ENCODE measurements at places on chromosomes 3 and 15.

GRCh38 chr3:71690341-71690841 lies 34.8 kb downstream of the EIF4E3 start:
- no peak for DNase-seq

DNA sequence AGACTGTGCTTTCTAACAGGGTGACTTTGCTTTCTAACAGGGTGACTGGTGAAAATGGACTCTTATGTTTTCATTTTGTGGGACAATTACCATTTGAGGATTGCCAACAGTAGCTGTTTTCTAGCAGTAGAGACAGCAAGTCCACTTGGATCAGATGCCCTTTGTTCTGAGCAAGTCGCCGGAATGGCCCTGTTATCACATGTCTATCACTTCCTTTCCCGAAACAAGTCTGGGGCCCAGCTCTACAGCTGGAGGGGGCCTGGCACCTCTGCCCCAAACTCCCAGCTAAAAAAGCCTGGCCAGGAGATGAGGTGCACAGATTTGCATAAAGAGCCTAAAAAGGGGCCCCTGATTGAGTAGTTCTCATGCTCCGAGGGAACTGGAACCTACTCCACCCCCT lies 44.6 kb downstream of the THBS1 start:
- no peak for DNase-seq

GRCh38 chr3:51275111-51275805 lies 109.8 kb upstream of the MANF start:
- DNase-seq: no peak

- DNase-seq: no peak
These were observed 478.7 kb downstream of the CNTN3 start for GRCh38 chr3:74135808-74136207.

GRCh38 chr3:18556503-18557135 lies 131.5 kb upstream of the SATB1 start:
- peak; percentile 45 for DNase-seq

GRCh38 chr3:184315543-184315867 lies 1.1 kb downstream of the EIF4G1 start:
- no peak for DNase-seq

- DNase-seq: no peak
These were observed 149.5 kb upstream of the MCTP2 start for GRCh38 chr15:94081829-94082228.

- no peak for DNase-seq
These were observed 50.0 kb downstream of the RLBP1 start for GRCh38 chr15:89171136-89172072.

All from central memory CD8-positive, alpha-beta T cell (primary cell).